Activated CD8-positive, alpha-beta T cell treated with anti-CD3 and anti-CD28 coated beads, Interleukin-2, amount 10 ng/mL, durations not matched to agents 7 days and 5 days (primary cell): ENCODE measurements at places on chromosomes 7 and 10.

DNA sequence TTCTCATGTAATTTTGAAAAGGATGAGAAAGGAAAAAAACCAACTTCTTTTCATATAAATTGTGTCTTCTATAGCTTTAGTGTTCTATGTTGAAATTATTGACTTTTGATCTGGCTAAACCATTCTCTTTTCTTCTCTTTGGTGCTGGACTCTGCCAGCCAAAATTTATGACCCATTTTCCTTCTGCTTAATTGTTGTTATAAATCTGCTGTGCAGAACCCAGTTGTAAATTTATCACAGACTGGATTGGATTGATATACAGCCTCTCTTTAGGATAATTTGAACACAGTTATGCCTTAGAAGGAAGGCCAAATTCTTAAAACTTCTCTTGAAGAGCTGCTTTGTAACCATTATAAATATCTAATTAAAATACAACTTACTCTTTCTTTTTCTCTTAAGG lies 93.8 kb downstream of the PARP12 start:
- DNase-seq, result no peak

DNA sequence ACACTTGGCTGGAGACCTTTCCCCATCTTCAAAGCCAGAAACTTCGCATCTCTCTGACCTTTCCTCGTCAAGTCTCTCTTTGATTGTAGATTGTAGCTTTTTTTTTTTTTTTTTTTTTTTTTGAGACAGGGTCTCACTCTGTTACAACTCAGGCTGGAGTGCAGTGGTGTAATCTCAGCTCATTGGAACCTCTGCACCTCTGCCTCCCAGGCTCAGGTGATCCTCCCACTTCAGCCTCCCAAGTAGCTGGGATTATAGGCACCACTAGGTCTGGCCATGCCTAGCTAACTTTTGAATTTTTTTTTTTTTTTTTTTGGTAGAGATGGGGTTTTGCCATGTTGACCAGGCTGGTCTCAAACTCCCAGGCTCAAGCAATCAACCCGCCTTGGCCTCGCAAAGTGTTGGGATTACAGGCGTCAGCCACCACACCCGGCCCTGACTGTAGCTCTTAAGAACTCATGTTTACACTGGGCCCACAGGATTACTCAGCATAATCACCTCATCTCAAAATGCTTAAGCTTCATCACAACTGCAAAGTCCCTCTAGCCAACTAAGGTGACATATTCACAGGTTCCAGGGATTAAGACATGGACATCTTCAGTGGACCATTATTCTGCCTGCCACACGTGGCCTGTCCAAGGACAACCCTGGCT lies 11.7 kb downstream of the POLL start:
- no peak for DNase-seq

DNA sequence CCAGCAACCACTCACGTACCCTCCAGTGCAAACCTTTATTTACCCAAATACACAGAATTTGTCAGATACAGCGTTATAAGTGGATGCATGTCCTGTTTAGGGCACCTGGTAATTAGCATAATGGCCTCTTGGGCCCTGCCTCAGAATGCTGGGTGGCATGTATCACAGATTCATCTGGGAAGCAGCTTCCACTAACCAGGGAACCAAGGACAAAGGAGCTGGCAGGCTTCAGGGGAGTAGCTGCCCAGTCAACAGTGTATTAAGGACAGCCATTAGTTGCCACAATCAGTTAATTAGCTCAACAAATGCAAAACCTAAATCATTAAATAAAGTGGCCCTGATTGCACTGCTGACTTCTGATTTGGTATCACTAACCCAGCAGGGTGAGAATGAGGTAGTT lies 105.7 kb downstream of the RAPGEF5 start:
- DNase-seq, result no peak

- no peak for DNase-seq
Measured at GRCh38 chr7:88256906-88257305, 37.1 kb upstream of the SRI start.

GRCh38 chr7:100156331-100157068 lies 2.0 kb downstream of the TRAPPC14 start:
- DNase-seq, result no peak

DNA sequence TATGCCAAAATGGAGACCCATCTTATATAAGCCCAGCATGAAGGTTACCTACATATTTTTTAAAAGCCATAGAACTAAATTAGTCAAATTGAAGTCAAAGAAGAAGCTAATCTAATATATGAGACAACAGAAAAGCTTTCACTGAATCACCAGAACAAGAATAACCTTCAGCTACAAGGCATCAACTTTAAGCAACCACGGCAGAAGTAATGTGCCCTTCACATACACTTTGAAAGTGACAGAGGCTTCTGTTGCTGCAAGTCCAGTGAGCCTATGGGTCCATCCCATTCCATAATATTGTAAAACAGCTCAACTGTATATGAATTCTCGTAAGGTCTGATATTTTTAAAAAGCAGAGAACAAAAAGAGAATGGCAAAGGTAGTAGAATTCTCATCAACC lies 36.5 kb downstream of the CTNNA3 start:
- DNase-seq, result no peak

DNA sequence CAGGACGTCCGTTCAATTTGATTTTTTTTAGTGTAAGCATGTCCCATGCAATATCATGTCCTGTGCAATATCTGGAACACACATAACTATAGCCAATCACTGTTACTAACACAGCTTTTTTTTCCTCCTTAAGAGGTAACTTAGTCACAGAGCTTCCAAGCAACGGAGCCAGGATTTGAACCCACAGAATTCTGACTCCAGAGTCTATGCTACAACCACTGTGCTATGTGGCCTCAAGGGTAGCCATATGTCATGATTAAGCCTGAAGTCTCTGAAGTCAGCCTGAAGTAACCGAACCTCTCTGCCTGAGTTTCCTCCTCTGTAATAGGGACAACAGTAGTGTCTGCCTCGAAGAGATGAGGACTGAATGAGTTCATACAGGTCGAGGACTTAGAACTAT lies 42.2 kb upstream of the TCF7L2 start:
- DNase-seq, result no peak

GRCh38 chr7:141729020-141729419 lies 9.1 kb upstream of the SSBP1 start:
- no peak for DNase-seq

DNA sequence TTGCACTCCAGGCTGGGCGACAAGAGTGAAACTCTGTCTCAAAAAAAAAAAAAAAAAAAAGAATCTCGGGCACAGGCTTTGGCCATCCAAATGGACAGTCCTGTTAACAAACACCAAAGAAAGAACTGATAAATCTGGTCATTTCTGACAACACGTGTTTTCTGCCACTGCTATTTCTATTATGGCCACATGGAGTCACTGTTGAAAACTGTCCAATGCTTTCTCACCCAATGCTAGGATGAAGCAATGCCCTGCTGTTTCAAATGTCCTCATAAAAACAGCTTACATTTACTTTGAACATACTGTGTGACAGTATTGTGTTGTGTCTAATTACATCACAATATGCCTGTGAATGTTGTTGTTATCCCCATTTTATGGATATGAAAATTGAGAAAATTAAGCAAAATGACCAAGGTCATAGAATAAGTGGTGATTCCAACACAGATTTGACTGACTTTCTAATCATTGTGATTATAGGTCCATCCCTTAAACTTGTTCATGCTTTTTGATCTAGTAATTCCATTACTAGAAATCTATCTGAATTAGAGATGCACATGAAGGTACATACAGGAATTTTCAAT lies 19.9 kb upstream of the MAP3K8 start:
- peak; percentile 63 for DNase-seq

GRCh38 chr7:33192695-33193291 lies 63.4 kb downstream of the BBS9 start:
- DNase-seq, result no peak

DNA sequence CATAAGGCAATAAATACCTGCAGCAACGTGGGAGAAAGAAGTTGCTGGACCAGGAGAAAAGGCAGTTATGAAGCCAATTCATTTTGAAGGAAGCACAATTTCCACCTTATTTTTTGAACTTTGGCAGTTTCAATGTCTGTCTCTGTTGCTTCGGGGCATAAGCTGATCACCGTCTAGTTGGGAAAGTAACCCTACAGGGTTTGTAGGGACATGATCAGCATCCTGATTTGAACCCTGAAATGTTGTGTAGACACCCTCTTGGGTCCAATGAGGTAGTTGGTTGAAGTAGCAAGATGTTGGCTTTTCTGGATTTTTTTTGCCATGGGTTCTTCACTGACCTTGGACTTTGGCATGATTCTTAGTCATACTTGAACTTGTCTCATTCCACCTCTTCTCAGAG lies 13.0 kb downstream of the DUSP5 start:
- no peak for DNase-seq

GRCh38 chr7:116426428-116427156 lies 72.9 kb upstream of the CAV2 start:
- no peak for DNase-seq

DNA sequence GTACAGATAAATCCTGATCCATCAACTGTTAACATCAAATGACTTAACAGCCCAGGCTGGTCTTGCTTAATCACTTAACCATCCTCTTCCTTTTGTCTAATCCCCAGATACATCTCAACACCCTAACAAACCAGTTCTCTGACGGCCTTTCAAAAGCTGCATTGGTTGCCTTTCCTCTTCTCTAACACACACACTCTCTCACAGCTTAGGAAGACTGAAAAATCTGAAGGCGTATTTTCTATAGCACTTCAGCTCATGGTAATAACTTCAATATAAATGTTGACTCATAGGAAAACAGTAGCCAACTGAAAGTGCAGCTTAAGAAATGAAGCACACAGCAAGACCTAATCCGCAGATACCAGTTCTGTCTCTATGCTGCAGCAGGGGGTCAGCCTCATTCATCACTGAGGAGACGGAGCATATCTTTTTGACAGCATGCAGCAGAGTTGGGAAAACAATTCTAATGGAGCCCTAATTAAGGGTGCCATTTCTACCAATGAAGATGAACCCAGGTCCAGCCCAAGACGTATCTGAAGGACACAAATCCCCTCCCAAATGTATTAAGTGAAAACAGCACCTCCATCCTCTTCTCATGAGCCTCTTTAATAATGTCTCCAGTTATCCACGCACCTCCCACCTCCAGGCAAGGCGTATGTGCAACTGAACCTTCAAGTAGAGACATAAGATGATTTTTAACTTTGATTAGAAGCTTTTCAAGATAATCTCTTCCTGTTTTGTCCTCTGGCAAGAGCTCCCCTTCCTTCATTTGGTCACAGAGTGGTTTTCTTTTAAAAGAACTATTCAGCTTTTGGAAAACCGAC lies 211.7 kb upstream of the NFE2L3 start:
- no peak for DNase-seq

DNA sequence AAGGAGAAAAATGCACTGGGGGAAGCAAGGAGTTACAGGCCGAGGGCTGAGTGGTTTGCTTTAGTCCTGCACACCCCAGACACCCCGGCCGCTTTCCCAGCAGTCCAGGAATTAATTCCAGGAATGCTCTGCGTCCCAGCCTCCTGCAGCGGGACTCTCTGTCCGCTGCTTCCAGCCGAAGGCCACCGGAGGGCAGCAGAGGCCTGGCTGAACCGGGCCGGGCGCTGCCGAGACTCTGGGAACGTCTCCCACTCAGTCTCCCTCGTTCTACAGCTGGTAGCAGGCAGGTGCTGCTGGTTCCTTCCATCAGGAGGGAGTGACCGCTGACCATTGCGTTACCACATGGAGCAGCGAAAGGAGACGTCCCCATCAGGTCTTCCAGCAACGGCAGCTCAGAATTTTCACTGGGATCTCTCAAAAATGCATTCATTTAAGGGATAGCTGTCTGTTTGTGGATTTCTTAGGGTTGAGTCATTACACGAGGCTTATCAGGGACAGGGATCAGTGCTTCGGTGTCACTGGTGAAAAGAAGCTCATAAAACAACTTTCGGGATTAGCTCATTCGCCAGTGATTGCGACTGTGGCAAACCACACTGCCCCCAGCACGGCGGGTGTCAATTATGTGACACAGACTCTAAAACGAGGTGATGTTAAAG lies 24.9 kb upstream of the PITRM1 start:
- DNase-seq, result peak; percentile 87

DNA sequence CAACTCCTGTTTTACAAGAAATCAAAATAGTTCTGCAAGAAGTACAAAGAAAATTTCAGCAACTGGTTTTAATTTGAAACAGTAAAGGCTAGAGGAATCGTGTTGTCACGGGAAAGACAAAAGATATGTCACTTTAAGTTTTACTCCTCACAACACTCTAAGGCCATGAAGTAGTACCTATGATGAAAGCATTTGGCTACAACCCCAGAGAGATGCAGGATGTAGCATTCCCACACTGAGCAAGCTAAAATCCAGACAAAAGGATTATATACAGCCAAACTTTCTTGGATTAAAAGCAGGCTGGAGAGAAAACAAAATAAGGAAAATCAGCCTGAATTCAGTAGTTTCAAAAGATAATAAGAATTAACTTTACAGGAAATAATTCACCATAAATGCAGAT lies 245.5 kb upstream of the STEAP1 start:
- DNase-seq, result no peak

DNA sequence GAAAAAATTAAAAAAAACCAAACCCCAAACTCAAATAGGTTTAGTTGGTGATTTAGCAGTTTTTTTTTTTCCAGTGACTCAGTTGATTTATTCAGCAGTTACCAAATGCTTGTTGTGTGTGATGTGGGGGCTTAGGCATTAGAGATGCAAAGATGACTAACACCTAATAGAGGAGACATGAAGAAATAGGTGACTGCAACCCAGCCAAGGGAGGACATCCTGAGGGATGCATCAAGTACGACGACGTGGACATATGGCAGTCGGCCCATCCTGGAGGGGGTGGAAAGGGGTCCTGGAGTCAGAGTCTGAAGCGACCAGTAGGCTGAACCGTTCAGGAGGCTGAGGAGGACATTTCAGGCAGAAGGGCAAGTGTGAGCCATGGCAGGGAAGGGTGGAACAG lies 35.5 kb downstream of the LRMDA start:
- DNase-seq, result no peak

GRCh38 chr7:110977127-110977737 lies 113.7 kb upstream of the LRRN3 start:
- no peak for DNase-seq

DNA sequence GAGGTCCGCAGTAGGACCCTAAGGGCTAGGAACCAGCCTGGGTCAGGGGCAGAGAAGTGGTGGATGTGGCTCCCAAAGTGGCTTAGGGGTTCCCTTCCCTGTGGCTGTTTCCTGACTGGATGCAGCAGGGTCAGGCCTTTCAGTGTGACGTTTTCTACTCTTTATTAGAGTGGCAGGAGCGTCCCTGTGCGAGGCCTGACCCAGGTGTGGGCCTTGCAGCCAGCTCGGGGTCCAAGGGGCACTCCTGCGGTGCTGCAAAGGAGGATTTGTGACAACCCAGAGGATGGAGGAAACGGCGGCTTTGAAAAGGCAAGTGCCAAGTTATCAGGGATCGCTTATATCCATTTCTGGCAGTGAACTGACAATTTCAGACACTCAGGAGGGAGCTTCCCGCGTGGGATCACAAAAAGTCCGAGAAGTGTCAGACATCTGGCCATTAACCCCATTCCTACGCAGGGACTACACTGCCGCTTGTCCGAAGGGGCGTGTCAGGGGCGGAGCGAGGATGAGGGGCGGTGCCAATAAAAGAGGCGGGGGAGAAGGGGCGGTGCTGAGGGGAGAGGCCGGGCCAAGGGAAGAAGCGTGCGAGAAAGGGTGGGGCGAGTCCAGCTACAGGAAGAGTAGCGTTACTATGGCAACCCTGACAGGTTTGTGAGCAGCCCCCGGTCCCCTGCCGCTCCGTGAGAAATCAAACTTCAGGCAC lies 98.8 kb upstream of the ZNF722 start:
- DNase-seq, result peak; percentile 63

- DNase-seq, result no peak
Measured at GRCh38 chr10:2985729-2986232, 81.6 kb upstream of the PFKP start.

GRCh38 chr7:118153551-118154177 lies 30.3 kb upstream of the LSM8 start:
- DNase-seq, result peak; percentile 28

GRCh38 chr7:151662251-151662826 lies 142.6 kb upstream of the RHEB start:
- no peak for DNase-seq

- DNase-seq, result no peak
Measured at GRCh38 chr10:33117230-33117629, 159.2 kb upstream of the ITGB1 start.
